CD4-positive, alpha-beta T cell (primary cell): ENCODE measurements at places on chromosomes 12 and 14.

DNA sequence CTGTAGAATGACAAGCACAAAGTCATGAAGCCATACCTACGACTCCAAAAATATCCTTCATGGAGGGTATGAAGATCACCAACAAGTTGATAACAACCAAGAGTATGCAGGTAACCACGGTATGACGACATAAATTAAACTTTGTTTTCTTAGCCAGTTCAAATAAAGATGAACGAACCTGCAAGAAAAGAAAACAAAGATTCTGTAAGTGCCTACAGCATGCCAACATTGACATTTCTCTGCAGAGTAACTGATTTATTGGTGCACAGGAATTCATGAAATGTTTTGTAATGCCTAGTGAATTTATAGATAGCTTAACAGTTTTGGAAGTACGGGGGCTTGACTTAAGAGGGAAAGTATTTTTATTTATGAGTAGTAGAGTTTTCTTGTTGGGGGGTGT lies 71.0 kb downstream of the SLC38A1 start:
- DNase-seq = no peak

GRCh38 chr12:50112456-50113218 lies 601 bp downstream of the COX14 start:
- no peak for DNase-seq

DNA sequence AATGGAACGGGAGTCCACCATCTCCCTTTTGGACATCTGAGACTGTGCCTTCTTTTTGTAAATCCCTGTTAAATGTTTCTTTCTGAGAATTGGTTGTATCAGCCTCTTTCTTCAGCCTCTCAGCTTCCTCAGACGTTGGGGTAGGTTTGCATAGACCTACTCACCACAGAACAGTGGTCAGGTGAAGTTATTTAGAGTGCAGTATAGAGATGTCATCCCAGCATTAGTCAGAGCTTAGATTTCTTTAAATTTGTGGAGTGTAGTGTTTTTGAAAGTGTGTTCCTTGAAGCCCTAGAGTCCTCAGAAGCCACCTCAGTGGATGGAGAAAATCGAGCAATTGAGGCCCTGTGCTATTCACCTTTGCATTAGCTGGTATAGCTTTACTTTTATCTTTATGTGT lies 8.9 kb upstream of the EEA1 start:
- no peak for DNase-seq

- no peak for DNase-seq
Observed at GRCh38 chr12:1501695-1502378, 92.5 kb downstream of the FBXL14 start.

- no peak for DNase-seq
Observed at GRCh38 chr12:32284561-32284960, 114.8 kb upstream of the FGD4 start.

DNA sequence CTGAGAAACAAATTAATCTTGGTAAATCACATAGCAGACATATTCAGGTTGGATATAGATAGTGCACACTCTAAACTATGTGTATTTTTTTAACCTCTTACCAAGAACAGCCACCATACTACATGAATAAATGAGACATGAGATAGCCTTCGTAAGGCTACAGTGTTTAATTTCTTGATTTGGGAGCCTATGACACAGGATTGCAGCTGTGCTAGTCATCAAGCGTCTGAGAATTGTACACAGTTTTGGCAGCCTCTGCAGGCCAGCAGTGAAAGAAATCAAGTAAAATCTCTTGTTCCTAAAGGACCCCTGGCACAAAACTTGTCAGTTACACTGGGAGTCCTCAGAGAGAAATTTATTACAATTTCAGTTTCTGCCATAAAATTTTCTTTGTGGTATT lies 236.1 kb downstream of the C12orf50 start:
- no peak for DNase-seq

GRCh38 chr14:34722723-34723545 lies 8.5 kb upstream of the CFL2 start:
- DNase-seq = no peak

DNA sequence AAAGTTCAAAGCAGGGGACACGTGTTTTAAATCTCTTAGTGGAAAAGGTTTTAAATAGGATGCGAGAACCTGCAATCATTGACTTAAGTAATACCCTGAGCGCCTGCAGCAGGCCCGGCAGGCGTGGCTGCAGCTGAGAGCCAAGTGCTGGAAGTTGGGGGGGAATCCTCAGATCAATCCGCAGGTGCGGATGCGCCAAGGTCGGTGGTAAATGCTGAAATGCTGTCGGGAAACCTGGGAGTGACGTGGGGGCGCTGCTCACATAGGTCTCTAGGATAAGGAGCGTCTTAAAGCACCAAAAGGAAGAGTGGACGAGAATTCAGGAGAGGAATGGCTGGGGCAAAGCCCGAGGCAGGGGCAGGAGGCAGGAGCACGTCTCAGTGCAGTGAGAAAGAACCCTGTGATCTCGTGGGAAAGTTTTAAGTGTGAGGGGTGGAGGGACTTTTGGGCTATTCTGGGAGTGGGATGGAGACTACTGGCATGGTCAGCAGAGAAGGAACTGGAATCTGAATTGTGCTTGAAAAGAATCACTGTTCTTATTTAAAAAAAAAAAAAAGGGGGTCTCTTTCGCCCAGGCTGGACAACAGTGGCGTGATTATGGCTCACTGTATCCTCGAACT lies 883 bp upstream of the CDCA4 start:
- DNase-seq = no peak

DNA sequence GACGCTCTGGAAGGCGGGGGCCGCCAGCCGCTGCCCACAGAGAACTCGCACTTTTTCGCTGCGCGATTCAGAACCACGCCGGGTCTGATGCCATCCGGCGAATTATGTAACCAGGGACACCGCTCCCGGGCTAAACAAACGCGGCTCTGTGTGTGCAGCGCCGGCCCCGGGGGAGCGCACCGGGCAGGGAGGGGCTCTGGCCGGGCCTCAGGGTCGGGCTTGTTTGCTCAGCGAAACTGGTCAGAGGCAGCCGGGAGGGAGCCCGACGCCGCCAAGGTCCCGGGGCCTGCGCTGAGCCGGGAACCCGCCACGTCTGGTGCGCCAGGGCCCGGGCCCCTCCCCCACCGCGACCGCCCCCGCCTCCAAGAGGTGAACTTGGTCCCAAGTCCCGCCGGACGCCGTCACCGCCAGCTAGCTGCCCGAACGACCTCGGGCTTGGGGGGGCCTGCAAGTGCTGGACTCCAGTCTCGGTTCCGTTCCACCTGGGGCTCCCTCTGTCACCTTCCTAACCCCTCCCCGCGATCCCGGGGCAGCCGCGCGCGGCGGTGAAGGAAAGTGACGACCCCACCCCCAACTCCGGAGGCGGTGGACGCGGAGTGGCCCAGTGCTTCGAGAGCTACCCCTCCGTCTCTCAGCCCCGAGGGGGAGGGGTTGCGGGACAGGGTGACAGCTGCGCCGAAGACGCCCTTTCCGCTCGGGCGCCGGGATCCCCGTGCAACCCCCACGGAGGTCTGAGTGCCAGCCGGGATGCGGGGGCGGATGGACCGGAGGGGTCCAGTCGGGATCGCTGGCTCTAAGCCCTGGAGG lies 848 bp downstream of the CTDSP2 start:
- peak; percentile 48 for DNase-seq

GRCh38 chr14:71582705-71583104 lies 349.5 kb upstream of the RGS6 start:
- no peak for DNase-seq

DNA sequence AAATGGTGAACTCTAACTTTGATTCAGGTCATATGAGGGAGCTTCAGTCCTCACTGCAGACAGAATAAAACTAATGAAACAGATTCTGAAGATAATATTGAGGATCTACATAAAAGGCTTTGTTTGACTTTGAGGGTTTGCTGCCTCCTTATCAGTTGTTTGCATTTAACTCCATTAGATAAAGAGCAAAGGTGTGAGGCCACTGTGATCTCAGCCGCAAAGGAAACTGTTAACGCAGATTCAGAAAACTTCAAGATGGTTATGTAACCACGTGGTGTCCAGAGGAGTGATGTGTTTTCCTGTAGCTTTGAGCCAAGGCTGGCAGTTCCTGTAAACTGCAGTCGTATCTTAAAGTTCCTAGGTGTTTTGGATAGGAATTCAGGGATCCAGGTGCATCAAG lies 67.8 kb downstream of the METTL25 start:
- DNase-seq = no peak

DNA sequence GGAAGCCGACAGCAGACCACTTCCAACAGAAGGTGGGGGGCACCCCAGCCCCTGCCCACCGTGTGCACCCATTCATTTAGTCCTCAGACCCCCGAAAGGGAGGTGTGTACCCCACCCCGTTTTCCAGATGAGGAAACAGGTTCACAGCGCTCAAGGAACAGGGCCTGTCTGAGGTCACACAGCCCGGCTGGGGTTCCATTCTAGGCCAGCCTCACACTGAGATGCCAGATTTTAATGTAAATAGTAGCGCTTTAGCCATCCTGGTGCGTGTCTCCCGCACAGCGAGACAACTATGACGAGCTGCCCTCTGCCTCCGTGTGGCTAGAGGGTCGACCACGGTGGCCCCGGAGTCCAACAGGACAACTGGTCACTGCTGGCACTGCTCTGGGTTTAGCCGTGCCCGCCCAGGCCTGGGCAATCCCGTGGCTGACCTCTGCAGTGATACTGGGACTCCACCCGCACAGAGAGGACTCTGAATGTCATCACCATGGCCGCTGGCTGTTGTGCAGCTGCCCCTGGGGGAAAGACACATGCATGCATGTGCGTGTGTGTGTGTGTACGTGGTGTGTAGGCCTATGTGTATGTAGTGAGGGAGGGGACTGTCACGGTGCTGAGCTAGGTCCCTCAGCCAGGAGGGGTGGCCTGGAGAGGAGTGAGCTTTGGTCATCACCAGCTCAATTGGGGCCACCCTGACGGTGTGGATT lies 31.6 kb downstream of the BEGAIN start:
- no peak for DNase-seq

DNA sequence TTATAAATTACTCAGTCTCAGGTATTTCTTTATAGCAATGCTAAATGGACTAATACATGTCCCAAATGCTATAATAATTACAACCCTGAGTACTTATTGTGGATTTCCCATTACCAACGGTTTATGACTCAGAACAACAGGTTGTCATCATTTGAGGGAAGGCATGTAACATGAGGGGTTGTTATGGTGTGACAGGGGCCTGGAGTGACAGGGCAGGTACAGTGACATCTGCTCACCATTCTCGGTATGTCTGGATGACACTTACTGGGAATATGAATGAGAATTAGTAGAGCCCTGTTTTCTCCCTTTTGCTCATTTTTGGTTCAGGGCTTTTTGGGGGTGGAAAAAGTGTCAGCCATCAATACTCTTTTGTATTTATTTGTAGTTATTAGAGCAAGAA lies 36.2 kb upstream of the FERMT2 start:
- DNase-seq = no peak

DNA sequence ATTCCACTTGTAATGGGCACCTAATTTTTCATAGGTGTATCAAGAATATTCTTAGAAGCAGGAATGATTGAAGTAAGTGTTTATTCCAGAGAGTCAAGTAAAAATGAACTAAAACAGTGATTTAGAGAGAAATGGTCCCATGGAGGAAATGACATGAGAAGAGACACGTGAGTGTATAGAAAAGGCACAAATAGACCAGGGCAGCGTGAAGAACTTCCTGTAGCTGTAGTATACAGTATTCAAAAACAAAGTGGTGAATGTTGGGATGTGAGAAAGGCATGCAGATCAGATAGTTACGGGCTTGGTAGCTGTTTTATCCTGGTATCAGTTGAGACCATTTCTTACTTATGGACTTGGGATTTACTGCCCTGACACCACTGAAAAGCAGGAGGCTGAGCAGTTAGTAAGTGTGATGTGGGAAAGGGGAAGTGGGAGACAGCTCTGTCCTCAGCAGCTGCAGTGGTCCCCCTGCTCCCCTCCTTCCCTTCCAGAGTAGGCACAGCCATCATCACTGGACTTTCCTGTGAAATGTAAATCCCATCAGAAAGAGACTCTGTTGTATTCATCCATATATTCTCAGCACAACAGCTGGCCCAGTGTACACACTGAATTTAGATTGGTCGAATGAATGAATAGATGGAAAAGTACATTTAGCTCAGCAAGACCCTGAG lies 16.8 kb upstream of the TESPA1 start:
- no peak for DNase-seq

GRCh38 chr14:53748691-53749090 lies 207.9 kb downstream of the BMP4 start:
- no peak for DNase-seq

DNA sequence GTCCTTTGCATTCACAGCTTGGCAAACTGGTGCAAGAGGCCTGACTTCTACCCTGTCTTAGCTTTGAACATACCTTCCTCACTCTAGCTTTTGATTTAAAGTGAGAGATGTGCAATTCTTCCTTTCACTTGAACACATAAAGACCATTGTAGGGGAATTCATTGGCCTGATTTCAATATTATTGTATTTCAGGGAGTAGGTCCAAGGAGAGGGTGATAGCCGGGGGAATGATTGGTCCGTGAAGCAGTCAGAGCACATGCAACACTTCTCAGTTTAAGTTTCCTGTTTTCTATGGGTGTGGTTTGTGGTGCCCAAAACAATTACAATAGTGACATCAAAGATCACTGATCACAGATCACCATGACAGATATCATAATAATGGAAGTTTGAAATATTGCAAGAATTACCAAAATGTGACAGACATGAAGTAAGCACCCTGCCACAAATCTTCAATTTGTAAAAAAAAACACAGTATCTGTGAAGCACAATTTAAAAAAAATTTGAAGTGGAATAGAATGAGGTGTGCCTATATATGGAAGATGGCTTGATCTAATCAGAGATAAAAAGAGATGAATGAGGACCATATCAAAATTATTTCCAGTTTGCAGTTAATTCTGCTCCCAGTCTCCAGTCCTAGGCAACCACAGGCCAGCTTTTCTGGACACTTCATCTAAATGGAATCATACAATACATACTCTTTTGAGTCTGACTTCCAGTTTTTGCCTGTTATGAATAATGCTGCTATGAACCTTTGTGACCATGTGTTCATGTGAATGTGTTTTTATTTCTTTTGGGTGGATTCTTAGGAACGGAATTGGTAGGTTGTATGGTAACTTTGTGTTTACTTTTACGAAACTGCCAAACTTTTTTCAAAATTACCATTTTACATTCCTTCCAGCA lies 23.2 kb downstream of the BORCS5 start:
- no peak for DNase-seq

DNA sequence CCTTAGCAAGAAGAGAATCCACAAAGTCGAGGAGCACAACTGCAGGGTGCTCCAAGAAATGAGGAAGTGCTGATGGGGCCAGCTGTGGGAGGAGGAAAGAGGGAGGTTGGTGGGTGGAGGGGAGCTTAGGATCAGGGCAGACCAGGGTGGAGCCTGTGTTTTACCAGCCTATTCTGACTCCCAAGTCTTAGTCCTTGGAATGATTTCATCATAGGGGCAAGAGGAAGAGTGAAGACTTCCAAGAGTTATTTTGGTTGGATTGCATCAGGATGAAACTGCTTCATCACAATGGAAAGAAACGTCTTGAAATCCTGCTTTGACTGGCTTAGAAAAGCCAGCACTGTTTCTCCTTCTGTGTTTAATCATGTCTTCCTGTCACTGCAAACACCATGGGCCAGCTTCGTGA lies 194.0 kb downstream of the DPF3 start:
- DNase-seq = no peak

GRCh38 chr12:124273630-124274029 lies 21.3 kb upstream of the RFLNA start:
- no peak for DNase-seq
